Choroid plexus epithelial cell (primary cell): ENCODE measurements at places on chromosomes 1 and 21.

- peak; percentile 36 for DNase-seq
These were observed 18.2 kb downstream of the DNALI1 start for GRCh38 chr1:37574834-37575480.

- DNase-seq = peak; percentile 35
These were observed 39.5 kb downstream of the ATF6 start for GRCh38 chr1:161805399-161806197.

DNA sequence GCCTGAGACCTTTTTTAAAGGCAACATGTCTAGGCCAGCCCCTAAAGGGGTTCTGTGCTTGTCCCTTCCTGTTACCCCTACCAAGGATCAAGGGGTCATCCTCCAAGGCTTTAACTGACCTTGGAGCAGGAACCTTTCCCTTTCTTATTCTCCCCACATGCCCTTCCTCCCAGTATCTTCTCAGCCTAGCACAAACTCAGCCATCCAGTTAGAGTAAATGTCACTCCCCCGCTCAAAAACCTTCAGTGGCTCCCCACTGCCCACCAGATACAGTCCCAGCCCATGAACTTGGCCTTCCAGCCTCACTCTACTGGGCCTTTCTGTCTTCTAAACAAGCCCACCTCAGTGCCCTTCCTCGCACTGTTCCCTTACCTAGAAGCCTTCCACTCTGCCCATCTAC, 8.8 kb downstream of the C1QB start:
- DNase-seq = no peak

DNA sequence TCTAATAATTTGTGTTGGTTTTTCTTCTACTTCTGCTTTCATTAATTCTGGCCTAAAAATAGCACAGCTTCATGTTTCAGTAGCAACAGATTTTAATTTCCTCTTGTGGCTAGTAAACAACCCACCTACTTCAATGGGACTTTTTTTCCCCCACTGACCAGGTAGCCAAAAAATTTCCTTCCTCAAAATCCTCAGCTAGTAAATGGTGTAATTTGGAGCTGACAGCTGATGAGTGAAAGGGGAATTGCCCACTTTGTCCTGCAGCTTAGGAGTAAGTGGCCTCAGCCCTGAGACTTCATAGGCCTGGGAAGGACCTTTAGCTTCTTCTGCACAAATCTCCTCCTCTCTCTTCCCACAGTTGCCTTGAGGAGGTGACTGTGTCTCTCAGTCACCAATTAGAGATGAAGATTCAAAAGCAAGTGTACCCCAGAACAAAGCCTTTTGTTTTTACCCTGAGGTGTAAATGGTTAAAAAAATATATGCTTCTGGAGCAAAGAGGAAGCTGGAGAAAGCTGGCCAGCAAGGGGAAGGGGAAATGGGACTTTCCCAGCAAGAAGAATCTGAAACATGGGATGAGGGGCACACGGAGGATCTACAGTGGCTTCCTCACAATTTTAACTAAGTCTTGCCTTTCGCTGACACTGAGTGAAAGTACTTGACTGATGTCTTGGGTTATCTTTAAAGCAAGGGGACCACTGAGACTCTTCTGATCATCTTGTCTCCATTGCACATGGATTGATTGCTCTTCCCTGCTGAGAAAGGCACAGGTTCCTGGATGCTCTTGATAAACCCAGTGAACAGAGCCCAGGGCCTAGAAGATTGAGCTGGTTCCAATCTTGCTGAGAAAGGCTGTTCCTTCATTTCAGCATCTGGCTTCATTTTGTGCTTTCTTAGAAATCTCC, 35.8 kb upstream of the VCAM1 start:
- no peak for DNase-seq

DNA sequence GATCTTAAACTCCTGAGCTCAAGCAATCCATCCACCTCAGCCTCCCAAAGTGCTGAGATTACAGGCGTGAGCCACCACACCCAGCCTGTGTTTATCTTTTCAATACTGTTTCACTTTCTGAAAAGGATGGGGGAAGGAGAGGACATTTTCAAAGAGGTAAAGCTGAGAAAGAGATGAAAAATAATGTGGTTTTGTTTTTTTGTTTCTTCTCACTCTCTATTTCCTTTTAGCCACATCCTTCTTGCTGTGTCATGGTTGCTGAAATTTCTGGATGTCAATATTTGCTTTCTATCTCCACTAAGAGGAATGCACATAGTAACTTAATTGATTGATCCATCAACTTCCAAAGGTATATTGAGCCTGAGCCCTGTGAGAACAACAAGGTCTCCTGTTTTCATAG, 6.4 kb upstream of the C1orf21 start:
- no peak for DNase-seq

- DNase-seq = peak; percentile 73
These were observed 987 bp upstream of the CDCP2 start for GRCh38 chr1:54153535-54154439.

DNA sequence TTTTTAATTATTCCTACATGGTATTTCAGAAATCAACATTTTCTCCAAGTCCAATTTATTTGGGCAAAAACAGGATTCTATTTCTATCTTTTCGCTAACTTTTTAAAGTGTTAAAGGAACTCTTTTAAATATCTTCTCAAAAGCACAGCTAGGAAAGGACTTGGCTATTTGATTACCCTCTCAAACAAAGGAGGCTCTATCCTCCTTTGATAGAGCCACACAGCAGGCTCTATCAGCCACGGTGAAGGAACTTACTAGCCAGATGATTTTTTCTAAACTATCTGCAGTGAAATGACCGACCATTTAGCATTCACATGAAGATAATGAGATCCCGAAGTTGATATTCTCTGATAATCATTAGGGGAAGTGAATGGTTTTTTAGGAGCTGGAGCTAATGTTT, 9.1 kb downstream of the ANGPTL7 start:
- DNase-seq = no peak

DNA sequence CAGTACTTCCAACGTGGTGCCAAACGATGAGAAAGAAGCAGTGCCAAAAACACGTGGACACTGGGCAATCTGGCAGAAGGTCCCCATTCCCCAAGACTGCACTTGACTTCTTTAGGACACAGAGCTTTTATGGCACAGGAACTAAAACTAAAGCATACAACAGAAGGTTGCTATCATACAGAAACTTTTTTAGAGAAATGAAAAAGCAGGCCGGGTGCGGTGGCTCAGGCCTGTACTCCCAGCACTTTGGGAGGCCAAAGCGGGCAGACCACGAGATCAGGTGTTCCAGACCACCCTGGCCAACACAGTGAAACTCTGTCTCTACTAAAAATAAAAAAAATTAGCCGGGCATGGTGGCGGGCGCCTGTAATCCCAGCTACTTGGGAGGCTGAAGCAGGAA, 43.0 kb downstream of the GNB1 start:
- no peak for DNase-seq

DNA sequence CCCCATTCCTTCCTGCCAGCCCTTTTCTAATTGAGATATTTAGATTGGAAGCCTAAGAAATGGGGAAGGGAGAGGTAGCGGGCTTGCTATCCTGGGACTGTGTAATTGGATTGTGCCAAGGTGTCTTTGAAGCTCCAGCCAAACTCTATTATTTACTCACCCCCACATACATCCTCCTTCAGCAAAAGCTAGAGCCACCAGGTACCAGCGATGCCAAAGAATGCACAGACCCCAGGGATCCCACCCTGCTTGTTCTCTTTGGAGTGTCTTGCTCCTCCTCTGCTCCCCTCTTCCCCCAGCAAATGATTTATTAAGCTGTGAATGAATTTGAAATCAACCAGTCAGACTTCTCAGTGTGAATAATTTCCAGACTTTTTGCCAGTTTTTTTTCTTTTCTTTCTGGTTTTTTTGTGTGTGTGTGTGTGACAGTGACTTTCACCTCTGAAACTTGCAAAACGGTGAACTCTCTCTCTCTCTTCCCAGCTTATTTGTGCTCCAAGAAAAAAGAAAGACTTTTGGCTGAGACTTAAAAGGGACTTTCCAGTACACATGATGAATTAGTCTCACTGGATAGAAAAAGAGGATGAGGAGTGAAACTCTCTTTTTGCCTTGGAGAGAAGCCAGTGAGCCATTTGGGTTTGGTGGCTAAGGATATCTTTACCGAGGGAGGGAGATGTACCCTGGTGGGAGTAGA, 1.8 kb downstream of the VASH2 start:
- DNase-seq = no peak

DNA sequence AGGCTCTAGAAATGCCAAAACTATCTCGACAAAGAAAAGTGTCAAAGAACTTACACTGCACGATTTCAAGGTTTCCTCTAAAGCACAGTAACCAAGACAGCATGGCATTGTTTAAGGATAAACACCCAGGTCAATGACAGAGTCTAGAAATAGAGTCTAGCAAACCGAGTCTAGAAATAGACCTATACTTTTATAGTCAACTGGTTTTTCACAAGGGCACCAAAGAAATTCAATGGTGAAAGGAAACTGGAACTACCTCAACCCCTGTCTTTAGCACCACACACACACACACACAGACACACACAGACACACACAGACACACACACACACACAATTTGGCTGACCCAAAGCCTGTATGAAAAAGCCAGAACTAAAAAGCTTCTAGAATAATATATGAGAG, 67.1 kb upstream of the PGBD5 start:
- no peak for DNase-seq

- no peak for DNase-seq
These were observed 19.0 kb downstream of the DAB1 start for GRCh38 chr1:57404884-57405283.

DNA sequence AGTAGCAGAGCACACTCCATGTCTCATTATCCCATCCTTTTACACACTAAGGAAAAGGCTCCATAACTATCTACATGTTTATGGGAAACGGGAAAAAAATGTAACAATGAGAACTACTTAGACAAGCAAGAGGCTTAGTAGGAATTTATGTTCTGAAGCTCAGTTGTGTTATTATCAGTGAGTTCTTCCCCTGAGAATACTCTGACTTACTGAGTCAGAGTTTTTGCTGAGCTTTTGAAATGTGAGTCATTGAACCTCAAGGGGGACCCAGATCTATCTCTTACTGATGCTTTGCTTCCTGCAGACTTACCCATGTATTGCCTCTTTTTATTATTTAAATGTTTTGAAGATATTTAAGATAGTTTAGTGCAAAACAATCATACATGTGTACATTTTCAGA, 20.1 kb downstream of the CFHR5 start:
- peak; percentile 87 for DNase-seq

GRCh38 chr1:59595774-59596173, 219.0 kb upstream of the HOOK1 start:
- peak; percentile 73 for DNase-seq

- DNase-seq = no peak
These were observed 882.9 kb upstream of the ADGRL2 start for GRCh38 chr1:80917826-80918225.

GRCh38 chr1:100943533-100943932, 47.6 kb downstream of the SLC30A7 start:
- peak; percentile 27 for DNase-seq
